ENCODE measurements at places on chromosomes 16 and 17.

- DNase-seq = peak; percentile 13
Measured at GRCh38 chr16:12341423-12341822, 364.9 kb downstream of the SNX29 start.

DNA sequence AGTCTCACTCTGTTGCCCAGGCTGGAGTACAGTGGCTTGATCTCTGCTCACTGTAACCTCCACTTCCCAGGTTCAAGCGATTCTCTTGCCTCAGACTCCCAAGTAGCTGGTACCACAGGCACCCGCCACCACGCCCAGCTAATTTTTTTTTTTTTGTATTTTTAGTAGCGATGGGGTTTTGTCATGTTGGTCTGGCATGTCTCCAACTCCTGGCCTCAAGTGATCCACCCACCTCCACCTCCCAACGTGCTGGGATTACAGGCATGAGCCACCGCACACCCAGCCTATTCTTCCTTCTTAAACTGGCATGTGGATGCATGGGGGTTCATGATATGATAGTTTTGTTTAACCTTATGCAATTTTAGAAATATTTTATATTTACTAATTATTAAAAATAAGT is 39.4 kb upstream of the VWA3A start:
- no peak for DNase-seq

- DNase-seq = no peak
Measured at GRCh38 chr16:51302042-51302441, 151.0 kb upstream of the SALL1 start.

DNA sequence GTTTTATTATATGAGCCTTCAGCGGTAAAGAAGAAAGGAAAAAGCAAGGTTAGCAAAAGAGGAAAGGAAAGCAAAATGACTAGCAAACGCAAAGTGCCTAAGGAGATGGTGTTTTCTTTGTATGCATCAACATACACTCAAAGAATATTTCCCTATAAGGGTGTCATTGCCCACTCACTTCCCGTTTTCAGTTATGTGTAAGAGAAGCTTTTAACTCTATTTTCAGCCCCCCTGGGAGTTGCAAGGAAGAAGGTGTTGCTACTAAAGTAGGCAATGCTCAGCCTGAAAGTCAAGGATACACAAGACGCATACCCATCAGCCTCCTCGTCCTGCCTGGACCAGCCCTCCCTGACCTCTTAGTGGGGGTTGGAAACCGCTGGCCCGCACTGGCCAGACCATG is 267.7 kb upstream of the ZFHX3 start:
- DNase-seq = no peak

GRCh38 chr17:59839651-59840328 is 53.0 kb downstream of the TUBD1 start:
- DNase-seq = no peak

GRCh38 chr17:65817951-65818350 is 256.5 kb upstream of the AXIN2 start:
- DNase-seq = no peak

DNA sequence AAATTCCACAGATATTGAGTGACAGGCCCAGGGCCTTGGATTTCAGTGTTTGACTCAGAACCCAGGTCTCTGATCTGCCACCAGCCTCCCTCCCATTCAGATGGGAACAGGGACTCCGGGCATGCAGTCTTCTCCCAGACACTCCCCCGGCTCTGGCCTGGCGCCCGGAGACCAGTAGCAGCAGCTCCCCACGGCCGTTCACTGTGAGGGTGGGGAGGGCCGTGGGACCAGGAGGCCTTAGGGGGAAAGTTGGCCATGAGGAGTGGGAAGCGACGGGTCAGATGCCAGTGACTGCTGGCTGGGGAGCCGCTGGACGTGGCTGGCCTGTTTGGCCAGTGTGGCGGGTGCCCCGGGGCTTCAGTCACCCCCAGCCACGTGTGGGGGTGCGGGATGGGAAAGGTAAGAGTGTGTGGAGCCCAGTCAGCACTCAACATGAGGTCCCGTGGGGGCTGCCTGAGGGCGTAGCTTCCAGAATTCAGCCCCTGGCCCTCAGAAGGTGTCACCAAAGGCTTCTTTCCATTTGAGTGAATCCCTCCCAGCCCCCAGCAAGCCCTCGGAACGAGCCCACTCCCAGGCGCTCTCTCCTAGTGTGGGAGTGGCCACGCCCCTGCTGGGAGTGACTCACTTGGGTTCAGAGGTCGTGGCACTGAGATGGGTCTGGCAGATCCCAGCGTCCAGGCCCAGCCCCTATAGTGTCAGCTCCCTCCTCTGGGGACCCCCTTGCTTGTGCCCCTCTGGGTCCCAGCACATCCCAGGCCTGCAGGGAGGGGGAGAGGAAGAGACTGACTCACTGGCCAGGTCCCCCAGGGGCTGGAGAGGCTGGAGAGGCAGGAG is 309.4 kb downstream of the SEC14L1 start:
- DNase-seq = no peak

DNA sequence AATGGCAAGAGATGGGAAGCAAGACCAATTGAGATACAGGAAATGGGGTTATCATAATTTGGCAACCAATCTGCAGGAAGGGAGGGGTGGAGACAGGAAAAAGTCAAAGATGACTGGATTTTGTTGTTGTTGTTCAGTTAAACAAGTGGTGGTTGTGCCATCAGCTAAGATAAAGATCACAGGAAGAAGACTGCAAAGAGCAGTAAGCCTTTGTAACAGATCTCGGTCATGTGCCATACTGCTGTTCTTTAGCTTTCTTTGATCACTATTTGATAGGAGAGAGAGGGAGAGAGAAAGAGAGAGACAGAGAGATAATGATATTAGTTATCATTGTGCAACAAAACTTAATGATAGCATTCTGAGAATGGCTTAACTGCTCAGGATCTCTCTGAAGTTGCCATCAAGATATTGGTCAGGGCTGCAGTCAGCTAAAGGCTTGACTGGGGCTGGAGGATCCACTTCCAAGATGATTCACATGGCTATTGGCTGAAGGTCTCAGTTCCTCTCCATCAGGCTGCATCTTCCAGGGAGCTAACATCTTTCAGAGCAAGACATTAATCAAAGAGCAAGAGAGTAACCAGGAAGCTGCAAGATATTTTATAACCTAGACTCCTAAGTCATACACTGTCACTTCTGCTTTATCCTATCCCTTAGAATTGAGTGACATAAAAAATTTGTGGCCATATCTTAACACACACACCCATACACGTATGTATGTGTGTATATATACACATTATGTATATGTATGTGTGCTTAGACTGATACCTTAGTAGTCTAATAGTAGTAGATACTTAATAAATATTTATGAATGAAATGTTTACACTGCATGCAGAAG is 405.0 kb downstream of the SHISA9 start:
- DNase-seq = no peak

- DNase-seq = no peak
Measured at GRCh38 chr17:46943501-46944393, 20.8 kb downstream of the GOSR2 start.

DNA sequence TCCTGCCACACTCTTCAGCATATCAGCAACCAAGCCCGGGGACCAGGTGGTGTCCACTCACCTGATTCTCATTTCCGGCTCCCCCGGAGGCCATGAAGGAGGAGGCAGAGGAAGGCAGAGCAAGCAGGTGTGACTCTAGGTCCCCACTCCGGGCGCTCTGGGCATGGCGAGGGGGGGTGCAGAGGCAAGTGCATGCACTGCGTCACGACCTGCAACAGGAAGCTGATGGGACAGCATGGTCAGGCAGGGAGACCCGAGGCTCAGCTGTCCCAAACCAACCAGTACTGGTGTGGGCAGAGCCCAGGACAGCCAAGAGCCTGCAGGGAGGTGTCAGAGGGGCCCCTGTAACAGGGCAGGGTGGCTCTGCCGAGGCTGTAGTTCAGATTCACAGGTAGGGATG is 2.1 kb upstream of the ENGASE start:
- DNase-seq = no peak

- no peak for DNase-seq
Measured at GRCh38 chr17:45131616-45132319, 547 bp downstream of the PLCD3 start.

GRCh38 chr16:49352892-49353291 is 20.7 kb upstream of the C16orf78 start:
- no peak for DNase-seq

DNA sequence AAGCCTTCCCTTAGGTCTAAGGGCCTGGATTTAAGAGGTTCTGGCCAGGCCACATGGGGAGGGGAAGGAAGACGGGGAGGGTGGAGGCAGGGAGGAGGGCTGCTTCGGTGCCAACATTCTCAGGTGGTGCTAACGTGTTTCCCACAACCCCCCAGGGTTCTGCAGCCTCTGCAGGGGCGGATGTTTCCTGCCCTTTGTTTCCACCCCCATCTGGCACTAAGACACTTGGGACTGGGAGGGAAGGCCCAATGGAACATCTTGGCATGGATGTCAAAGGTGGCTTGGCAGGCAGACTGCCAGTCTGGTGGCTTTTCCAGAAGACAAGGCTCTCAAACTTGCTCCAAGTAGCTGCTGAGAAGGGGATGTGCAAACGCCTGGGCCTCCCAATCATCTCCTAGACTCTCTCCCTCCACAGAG is 12.7 kb downstream of the HIC1 start:
- DNase-seq = no peak

- no peak for DNase-seq
Measured at GRCh38 chr16:83794860-83795554, 12.8 kb upstream of the HSBP1 start.

GRCh38 chr16:29857133-29857760 is 5.8 kb downstream of the CDIPT start:
- DNase-seq = no peak

- DNase-seq = no peak
Measured at GRCh38 chr17:29709866-29710519, 87.3 kb upstream of the CORO6 start.

GRCh38 chr17:81119223-81120148 is 45.8 kb upstream of the PVALEF start:
- DNase-seq = peak; percentile 98

GRCh38 chr16:82979406-82980111 is 352.8 kb downstream of the CDH13 start:
- no peak for DNase-seq

GRCh38 chr16:74079232-74079586 is 217.4 kb upstream of the PSMD7 start:
- no peak for DNase-seq

GRCh38 chr16:68229431-68230175 is 6.3 kb downstream of the ESRP2 start:
- DNase-seq = peak; percentile 23

DNA sequence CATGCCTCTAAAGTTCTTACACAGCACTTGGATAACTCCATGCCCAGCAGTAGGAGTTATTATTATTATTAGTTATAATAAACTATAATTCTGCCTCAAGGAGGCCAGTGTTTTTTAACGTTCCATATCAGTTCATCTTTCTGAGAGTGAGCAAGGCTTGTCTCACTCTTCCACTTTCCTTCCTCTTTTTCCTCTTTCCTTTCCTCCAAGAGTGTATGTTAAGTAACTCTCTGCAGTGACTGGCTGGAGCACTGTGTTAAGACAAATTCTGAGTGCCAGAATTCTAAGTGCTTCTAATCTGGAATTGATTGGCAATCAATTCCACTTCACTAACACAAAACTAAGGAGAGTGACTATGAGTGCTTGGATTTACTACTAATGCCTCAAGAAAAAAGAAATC is 16.4 kb downstream of the CLEC19A start:
- no peak for DNase-seq

All from SHP77 (cell line).